Stomach (tissue), 19 donors: ENCODE measurements at places on chromosomes 6 and 20. TPM values are rescaled to one million over a fixed set of nuclear protein-coding genes. Genes with fewer than 3 reads are reported as not detected.

DNA sequence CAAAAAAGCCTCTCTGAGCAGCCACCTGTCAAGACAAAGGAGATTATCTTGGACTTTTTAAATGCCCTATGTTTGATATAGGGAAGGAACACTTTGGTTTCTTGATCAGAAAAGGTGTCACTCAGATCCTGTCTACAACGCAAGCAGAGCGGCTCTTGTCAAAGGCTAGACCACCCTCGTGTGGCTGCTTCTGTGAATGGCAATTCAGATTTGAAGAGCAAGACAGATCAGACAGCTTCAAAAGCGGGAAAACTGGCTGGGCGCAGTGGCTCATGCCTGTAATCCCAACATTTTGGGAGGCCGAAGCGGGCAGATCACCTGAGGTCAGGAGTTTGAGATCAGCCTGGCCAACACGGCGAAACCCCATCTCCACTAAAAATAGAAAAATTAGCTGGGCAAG, 10.1 kb upstream of the NXT1 start:
- no peaks in the 10 kb centered on the region for H3K36me3 ChIP-seq
- no peaks in the 10 kb centered on the region for H3K27me3 ChIP-seq

DNA sequence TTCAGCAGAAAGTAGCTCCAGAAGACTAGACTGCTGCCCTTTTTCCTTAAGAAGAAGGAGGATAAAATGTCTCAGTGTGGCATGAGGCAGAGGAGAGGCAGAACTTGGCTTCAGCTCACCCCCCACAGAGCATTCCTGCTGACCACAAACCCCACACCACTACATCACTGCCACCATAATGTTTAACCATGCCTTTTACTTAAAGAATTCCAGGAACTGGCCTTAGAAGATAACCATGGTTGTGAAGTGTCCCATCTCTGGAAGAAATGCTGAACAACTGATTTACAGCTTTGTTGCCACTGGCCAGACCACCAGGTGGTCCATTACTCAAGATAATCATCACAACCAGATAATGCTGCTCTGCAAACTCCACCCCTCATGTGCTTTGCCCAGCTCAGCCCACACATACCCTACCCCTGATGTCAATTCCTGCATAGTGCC, 154.1 kb downstream of the CD24 start:
- no peak for DNase-seq
- H3K4me3 ChIP-seq = no peak overlapping the region
- H3K27ac ChIP-seq = no peak overlapping the region
- H3K36me3 ChIP-seq = no peaks in the 10 kb centered on the region
- H3K27me3 ChIP-seq = no peaks in the 10 kb centered on the region

Gene DEFB128
- not detected for polyA plus RNA-seq

DNA sequence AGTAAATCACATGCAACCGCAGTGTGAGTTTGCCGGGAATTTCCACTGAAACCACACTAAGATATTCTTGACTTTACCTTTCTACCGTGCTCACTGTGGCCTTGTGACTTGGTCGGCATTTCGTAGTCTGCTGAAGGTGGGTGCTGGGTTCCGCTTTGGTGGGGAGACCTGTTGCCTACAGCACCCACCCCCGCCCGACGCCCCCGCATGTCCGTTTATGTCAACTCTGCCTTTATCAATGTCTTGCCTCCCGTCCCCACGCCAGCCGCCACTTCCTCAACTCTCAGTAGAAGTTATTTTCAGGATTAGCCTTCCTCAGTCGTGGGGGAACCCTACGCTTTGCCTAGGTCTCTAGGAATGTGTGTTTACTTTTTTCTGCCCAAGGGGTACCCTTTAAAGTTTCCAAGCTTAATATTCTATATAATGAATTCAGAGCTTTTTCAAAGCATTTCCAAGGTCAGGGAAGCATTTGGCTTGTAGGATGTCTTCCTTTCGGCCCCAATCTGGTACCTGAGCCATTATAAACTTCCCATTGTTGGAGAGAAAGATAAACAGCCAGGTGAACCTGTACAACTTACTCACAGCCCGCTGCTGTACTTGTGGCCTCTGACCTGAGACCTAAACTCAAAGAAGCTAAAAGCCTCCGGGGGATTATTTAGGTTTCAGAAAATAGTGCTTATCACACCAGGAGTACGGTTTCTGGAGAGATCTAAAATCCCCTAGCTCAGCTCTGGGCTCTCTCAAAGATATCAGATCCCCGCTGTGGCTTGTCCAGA, 54.2 kb downstream of the TBC1D7 start:
- H3K4me3 ChIP-seq = peak overlapping the region; percentile 27
- peaks cover 4% of the 10 kb centered on the region for H3K4me1 ChIP-seq
- H3K27me3 ChIP-seq = no peaks in the 10 kb centered on the region
- no peaks in the 10 kb centered on the region for H3K36me3 ChIP-seq

DNA sequence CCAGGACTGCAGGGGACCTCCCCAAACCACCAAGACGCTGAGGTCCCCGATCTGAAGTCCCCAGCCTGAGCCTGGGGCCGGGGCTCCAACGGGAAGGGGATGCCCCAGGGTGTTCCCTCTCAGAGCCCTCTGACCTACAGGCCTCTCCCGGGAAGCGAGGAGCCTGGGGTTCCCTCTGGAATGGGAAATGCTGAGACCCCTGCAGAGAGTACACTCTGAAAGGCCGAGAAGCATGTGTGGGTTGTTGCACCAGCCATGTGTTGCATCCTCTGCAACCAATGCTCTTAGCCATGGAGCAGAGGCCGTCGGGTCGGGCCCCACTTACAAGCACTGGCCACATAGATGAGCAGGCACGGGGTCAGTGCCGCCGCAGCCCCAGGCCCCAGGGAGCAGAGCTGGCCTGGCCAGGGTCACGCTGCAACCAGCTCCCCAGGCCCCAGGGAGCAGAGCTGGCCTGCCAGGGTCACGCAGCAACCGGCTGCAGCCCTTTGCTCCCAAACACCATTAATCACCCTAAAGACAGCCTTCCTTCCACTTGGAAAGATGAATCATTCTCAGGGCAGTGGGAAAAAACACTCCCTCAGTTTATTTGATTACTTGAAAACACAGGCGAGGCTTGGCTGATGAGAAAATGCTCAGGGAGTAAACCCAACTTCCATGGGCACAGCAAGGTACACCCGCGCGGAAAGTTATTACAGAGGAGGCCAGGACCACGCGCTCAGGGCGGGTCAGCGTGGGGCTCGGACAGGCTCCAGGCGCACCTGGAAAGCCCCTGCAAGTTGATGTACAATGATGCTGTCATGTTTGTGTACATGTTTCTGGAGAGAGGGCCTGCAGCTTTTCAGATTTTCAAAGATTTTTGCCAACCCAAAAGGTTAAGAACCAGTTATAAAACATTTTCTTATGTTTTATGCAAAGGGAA, 78.0 kb upstream of the AFDN start:
- H3K27ac ChIP-seq = no peak overlapping the region
- DNase-seq = peak; percentile 24
- H3K4me1 ChIP-seq = peaks cover 22% of the 10 kb centered on the region

GRCh38 chr6:150185732-150186117, 42.9 kb downstream of the PPP1R14C start:
- no peaks in the 10 kb centered on the region for H3K4me1 ChIP-seq
- no peak overlapping the region for H3K4me3 ChIP-seq
- no peaks in the 10 kb centered on the region for H3K27me3 ChIP-seq
- no peak overlapping the region for H3K27ac ChIP-seq
- no peaks in the 10 kb centered on the region for H3K36me3 ChIP-seq

GRCh38 chr6:131251590-131252199, 116.4 kb downstream of the AKAP7 start:
- peaks cover 4% of the 10 kb centered on the region for H3K4me1 ChIP-seq
- H3K36me3 ChIP-seq = no peaks in the 10 kb centered on the region
- H3K27me3 ChIP-seq = no peaks in the 10 kb centered on the region
- H3K4me3 ChIP-seq = peak overlapping the region; percentile 49
- no peak for DNase-seq

DNA sequence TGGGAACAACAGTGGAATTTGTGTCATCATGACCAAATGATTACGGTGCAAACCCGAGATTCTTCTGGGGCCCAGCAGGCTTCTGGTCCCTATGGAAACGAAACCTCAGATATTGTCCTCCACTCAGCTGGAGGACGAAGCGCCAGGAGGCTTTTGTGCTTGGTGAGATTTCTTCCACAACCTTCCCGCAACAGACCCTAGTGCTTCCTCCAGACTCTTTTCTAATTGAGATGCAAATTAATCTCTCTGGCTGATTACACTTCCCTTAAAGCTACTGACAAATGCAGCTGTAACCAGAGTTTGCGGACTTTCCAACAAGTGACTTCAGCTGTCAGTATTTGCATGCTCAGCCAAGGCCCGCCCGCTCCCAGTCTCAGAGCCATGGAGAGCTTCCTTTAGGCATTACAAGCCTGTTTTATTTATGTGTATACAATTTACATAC, 96.0 kb downstream of the INSM1 start:
- no peaks in the 10 kb centered on the region for H3K36me3 ChIP-seq
- H3K4me1 ChIP-seq = no peaks in the 10 kb centered on the region
- no peaks in the 10 kb centered on the region for H3K27me3 ChIP-seq
- no peak overlapping the region for H3K27ac ChIP-seq
- no peak overlapping the region for H3K4me3 ChIP-seq

GRCh38 chr6:53582963-53583362, 38.1 kb upstream of the GCLC start:
- no peak for DNase-seq
- H3K4me3 ChIP-seq = no peak overlapping the region
- H3K4me1 ChIP-seq = no peaks in the 10 kb centered on the region
- H3K27ac ChIP-seq = no peak overlapping the region

DNA sequence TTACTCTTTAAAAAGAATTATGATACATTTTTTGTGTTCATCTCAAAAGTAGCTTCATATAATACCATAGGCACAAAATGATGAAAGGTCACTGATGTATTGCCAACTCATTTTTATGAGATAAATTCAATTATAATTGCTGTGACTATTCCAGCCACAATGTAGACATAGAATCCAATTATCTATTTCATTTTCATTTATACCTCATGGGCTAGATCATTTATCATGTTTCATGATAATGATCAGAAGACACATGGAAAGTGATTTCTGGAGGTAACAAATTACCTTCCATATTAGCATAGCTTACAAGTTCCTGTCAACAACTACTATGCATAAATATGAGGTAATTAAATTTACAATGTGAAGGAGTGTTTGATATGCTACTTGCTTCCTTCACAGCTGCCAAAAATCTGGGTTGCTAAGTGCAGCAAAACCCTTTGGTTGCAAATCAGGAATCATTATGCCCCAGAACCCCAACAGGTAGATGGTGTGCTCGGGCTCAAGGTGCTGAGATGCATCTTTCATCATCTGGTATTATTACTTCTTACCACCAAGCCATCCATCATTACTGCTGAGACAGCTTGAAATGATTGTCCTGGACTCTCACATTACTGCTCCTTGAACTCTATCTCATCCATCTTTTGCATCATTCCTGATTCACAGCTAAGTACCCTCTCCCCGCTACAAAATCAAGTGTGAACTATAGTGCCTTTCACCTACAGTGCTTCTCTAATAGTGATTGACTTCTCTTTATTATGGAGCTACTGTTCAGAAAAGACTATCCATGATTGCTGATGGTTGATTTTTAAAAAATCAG, 306.0 kb upstream of the THEMIS start:
- H3K36me3 ChIP-seq = no peaks in the 10 kb centered on the region
- no peak for DNase-seq
- no peaks in the 10 kb centered on the region for H3K27me3 ChIP-seq
- no peak overlapping the region for H3K27ac ChIP-seq
- no peak overlapping the region for H3K4me3 ChIP-seq

GRCh38 chr6:126804332-126805064, 314.0 kb upstream of the RSPO3 start:
- H3K27me3 ChIP-seq = no peaks in the 10 kb centered on the region
- H3K27ac ChIP-seq = no peak overlapping the region
- DNase-seq = no peak
- no peaks in the 10 kb centered on the region for H3K36me3 ChIP-seq
- H3K4me3 ChIP-seq = no peak overlapping the region

Gene SIRPD
- not detected for polyA plus RNA-seq
